ENCODE measurements at places on chromosomes 7 and 10.

- DNase-seq = peak; percentile 54
Observed at GRCh38 chr7:4791738-4792536, 16.5 kb downstream of the AP5Z1 start.

- no peak for DNase-seq
Observed at GRCh38 chr10:119302591-119303253, 95.4 kb downstream of the GRK5 start.

DNA sequence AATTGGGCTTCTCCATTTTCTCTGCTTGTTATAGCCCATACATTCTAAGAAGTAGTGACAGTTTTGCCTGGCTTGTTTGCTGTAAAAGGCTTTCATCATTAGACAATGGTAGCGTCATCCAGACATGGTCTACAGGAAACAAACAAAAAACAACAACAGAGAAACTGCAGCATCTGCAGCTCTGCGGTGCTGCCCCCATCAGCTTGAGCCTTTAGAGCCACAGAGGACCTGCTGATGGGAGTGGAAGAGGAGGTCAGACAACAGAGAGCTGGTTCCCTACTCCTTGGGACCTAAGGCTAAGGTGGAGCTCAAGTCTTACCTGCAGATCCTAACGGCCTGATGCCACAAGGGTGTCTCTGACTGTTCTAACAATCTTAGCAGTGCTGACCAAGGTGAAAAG lies 3.1 kb downstream of the INA start:
- DNase-seq = no peak

DNA sequence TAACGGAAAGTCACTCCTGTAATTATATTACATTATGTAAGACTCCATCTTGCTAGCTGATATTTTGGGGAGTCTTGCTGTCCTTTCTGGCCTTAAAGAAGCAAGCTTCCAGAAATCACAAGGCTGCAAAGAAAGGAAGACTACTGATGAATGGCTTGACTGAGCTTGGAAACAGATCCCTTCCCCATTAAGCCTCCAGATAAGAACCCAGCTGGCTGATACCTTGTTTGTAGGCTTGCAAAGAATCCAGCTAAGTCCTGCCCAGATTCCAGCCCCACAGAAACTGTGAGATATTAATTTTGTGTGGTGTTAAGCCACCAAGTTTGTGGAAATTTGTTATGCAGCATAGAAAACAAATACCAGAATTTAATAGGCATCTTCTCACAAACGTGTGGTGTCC lies 49.9 kb upstream of the TMEM106B start:
- peak; percentile 4 for DNase-seq

- no peak for DNase-seq
Observed at GRCh38 chr7:17319164-17320101, 21.0 kb downstream of the AHR start.

DNA sequence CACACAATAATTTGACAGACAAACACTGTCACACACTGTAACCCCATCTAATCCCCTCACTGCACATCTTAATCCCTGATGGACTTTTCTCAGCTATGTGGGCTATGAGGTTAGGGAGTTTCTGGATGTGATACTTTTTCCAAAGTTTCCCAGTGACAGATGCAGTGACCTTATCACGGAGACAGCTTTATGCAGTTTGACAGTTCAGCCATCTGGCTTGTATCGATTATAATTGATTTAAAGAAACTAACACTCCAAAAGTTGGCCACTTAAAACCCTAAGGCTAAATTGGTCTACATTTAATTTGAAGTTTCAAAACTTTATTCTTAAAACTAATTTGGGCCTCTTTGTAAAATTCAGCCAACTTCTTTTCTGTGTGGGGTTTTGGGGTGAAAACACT lies 196.7 kb downstream of the SDK1 start:
- no peak for DNase-seq
